ENCODE measurements at places on chromosomes 11 and 22.

DNA sequence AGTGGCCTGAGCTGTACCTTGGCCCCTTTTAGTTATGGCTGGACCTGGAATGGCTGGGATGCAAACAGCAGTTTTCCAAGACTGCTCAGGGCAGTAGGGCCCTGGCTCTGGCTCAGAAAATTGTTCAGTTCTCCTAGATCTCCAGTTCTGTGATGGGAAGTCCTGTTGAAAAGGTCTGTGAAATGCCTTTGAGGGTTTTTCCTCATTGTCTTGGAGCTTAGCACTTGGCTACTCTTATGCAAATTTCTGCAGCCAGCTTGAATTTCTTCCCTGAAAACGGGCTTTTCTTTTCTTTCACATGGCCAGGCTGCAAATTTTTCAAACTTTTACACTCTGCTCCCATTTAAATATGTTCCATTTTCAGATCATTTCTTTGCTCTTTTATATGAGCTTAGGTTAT, 33.2 kb downstream of the OR4A15 start:
- no peak for DNase-seq

DNA sequence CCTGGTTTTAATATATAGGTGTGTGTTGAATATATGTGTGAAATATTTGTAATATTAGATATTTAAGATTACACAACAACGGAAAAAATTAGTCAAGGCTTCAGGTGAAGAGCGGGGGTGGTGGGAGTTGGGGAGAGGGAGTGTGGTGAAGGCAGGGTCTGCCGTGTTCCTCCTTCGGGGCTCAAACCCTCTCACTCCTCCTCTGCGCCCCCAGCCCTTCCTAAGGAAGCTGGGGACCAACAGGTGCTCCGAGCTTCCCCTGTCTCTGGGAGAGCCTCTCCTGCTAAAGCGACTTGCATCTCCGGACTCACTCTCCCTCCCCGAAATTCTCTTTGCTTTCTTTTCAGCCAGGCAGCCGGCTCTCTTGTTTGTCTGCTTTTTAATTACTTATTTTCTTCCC, 960 bp upstream of the CADM1 start:
- no peak for DNase-seq

GRCh38 chr11:83951521-83951920, 665.4 kb upstream of the CCDC90B start:
- DNase-seq, result no peak

DNA sequence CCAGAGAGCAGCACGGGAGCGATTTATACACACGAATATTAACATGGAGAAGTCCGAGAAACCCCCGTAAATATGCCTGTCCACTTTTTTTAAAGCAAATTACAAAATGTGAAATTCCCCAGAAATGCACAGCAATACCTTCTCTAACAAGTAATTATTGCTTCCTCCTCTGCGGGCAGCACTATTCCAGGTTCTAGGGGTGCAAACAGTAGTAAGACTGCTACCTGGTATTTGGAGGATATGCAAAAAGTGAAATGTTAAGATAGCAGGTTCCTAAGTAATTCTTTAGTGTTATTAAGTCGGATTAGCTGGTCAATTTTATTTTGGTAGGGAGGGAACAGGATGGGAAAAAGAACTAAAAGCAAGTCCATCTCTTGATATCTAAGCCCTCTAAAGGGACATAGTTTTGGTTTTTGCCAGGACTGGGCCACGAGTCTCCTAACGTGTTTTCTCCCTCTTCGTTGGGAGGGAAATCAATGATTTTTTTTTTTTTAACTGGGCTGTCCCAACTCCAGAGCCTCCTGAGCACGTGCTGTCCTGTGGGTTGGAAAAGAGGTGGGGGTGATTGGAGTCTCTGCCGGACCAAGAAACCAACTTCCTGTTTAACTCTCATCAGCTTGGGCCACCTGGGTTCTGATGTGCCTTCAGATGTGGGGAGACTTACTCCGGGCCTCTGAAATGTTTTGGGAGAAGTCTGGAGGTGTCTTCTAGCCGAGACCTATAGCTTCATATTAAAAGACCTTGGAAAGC, 1.7 kb upstream of the XBP1 start:
- no peak for DNase-seq

DNA sequence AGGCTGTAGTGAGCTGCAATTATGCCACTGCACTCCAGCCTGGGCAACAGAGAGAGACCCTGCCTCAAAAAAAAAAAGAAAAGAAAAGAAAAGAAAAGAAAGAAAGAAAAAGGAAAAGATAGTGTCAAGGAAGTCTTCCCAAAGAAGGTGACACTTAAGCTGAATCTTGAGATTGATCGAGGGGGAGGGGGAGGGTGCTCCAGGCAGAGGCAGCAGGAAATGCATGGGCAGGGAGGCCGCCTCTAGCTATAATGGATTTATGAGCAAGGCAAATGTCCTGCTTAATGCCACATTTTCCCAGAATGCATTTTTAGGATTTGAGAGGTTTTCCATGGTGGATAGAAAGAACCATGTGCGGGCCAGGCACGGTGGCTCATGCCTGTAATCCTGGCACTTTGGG, 13.8 kb upstream of the DDB2 start:
- no peak for DNase-seq

DNA sequence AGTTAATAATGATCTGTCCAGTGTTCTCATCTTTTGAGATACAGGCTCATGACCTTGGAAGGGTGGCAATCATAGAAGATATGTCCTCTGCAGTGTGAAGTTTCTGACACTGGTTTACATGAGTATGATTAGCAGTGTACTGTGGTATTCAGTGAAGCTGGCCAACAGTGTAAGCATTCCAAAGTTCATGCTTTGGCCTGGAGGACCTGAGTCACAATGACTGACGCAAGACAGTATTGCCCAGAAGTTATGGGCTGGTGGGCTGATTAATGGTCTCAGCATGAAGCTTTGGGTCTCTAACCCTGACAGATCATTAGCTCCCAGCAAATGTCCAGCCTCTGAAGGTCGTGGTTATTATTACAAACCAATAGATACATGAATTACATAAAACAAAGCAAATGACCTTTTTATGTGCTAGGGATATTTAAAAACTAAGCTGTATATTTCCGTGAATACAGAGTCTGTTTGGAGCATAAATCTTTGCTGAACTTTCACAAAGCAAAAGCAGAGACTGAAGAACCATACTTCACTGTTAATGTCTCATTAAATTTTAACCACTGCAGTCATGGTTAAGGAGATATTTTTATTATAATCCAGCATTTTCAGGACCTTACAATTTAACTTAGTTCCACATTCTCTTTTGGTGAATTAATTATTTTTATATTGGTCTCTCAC, 28.3 kb upstream of the USP47 start:
- DNase-seq, result peak; percentile 97

DNA sequence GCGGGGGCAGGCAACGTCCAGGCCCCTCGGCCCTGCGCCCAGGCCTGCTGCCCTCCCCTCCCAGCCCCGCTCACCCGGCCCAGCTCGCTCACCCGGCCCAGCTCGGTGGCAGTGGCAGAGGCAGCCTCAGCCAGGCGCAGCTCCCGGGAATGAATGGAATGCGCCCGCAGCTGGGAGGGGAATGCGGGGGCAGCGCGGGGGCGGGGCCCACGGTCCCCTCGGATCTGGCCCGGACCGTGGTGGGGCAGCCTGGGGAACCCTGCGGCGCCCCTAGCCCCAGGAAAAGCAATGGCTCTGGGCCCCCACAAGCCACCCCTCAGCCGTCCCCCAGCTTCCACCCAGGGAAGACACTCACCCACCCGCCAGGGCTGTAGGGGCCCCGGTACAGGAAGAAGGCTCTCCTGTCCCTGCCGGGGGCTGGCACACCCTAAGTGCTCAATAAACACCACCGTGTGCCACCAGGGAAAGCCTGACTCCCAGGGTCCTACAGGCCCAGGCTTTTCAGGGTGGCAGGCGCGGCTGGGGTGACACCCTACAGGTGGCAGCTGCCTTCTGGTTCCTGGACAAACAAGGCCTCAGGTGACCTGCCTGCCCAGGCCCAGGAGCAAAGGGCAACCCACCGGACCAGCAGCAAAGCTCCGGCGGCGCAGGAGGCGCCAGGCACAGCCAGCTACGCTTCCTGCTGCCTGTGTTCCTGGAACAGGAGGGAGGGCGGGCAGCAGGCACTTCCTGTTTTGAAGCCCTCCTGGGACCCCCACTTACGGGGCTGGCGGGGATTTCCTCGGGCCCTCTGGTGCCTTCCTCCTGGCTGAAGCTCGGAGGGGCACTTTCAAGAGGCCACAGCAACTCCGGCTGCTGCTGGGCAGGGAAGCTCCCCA, 13.8 kb downstream of the PLXNB2 start:
- peak; percentile 68 for DNase-seq

GRCh38 chr11:1734641-1735081, 15.7 kb downstream of the IFITM10 start:
- DNase-seq, result no peak

- no peak for DNase-seq
Measured at GRCh38 chr22:22997262-22997898, 72.9 kb upstream of the GNAZ start.

GRCh38 chr22:26474682-26475081, 8.9 kb downstream of the HPS4 start:
- no peak for DNase-seq

DNA sequence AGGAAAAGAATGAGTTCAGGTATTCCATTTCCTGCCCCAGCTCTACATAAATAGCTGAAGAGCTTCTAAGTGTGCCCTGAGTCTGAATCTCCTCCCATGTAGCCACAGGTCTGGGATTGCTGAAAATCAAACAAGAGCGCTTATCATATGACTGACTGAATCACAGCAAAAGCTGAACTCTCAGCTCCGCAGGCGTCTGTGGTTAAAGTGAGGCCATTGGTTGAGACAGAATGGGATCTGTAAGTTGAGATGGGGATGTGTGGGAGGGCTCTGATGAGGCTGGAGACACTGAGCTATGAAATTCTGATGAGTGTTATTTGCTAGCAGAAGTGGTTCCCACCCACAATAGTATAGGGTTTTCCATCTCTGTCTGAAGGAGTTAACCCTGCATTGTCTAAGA, 637.0 kb downstream of the OPCML start:
- DNase-seq, result peak; percentile 9

DNA sequence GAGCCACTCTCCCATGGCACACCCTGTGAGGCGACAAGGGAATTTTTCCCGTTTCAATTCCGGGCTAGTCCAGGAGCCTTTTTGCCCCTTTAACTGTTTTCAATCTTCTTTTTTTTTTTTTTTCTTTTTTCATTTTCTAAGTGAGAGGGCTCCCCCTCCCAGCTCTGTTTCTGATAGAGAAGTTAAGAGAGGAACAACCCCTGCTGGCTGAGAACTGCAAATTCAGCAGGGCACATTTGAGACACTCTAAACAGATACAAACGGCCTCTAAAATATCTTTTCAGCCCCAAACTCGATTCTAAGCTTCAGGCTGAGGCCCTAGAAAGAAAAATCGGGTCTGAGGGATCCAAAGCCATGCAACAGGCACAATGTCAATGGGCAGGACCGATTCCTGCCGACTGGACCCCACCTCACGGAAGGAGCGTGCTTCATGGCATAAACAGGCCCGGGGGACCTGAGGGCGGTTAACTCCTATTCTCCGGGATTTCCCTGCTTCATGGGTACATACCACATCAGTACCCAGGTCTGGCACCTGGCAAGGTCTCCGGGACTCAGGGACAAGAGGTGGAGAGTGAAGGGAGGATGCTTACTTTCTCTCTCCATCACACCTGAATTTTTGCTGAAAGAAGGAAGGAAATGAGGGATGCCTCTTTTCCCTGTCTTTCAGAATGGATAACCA, 627.5 kb downstream of the BUD13 start:
- no peak for DNase-seq

DNA sequence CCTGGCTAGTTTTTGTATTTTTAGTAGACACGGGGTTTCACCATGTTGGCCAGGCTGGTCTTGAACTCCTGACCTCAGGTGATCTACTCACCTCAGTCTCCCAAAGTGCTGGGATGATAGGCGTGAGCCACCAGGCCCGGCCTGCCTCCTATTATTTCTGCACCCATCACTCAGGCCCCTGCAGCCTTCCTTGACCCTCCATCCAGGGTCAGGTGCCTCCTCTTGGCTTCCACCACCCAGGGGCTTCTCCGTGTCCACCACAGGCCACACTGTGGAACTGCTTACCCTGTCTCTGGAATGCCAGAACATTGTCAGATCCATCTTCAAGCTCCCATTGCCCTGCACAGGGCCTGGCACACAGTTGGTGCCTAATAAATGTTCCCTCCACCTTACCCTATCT, 75.4 kb upstream of the RTL6 start:
- no peak for DNase-seq

DNA sequence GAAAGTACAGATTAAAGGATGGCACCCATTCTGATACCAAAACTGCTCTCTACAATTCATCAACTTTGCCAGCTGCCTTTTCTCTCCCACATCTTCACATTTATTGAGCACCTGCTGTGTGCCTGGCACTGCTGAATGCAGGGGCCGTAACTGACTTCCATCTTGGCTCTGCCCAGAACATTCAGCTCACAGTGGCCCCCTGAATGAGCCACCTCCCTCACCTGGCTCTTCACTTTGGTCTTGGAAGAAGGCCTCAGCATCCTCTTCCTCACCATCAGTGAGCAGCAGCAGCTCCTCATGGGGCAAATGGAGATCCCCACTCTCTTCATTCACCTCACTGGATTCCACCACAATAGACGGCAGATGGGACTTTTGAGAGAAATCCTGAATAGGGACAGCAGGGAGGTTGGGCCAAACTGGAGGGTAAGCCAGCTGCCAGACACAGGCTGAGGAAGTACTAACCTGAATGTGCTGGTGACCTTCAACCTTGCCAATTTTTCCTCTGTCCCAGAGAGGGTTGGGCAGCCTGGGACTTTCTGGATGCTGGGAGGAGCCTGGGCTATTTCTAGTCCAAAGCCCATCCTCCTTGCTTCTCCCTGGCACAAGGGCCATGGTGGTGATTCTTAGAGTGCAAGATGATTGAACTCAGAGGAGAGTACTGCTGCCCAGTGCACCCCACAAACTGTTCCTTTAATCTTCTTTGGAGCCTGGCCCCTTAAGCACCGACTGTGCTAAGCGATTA, 1.9 kb upstream of the UQCC3 start:
- DNase-seq, result no peak

DNA sequence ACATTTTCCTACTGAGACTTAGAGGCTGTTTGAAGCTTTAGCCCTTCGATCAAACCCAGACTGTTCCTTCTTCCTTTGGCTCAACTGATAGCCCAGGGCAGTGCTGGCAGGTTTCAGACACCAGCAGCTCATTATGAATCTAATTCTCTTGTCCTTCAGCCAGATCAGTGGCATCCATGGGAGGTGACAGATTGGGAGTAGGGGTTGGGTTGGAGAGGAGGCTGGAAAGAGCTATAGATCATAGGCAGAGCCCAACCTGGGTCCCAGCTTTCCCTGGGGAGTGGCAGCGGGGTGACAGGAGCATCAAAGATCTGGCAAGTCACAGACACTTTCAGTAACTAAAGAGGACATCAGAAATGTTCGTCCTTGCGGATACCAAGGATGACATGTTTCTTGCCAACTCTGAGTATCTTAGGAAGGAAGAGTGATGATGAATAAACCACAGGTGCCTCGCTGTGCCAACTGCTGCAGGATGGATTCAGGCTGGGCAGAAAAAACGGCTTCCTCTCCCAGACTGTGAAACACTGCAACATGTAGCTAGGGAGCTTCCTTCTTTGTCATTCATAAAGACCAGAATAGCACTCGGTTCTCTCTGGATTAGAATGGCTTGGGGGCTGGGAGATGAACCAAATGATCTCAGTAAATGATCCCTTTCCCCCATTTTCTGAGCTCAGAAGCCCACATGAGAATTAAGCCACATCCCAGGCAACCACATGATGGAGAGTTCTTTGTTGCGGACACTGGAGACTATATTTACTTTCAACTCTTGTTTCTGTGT, 19.1 kb downstream of the ABCC8 start:
- no peak for DNase-seq

All from cardiac fibroblast (primary cell).